Activated CD4-positive, alpha-beta memory T cell treated with anti-CD3 and anti-CD28 coated beads, Interleukin-2, amount 10 ng/mL, durations not matched to agents 7 days and 5 days (primary cell): ENCODE measurements at places on chromosomes 4 and X. TPM values are rescaled to one million over a fixed set of nuclear protein-coding genes. Genes with fewer than 3 reads are reported as not detected.

- no peak for DNase-seq
Observed at GRCh38 chrX:110395877-110396276, 37.2 kb downstream of the RTL9 start.

DNA sequence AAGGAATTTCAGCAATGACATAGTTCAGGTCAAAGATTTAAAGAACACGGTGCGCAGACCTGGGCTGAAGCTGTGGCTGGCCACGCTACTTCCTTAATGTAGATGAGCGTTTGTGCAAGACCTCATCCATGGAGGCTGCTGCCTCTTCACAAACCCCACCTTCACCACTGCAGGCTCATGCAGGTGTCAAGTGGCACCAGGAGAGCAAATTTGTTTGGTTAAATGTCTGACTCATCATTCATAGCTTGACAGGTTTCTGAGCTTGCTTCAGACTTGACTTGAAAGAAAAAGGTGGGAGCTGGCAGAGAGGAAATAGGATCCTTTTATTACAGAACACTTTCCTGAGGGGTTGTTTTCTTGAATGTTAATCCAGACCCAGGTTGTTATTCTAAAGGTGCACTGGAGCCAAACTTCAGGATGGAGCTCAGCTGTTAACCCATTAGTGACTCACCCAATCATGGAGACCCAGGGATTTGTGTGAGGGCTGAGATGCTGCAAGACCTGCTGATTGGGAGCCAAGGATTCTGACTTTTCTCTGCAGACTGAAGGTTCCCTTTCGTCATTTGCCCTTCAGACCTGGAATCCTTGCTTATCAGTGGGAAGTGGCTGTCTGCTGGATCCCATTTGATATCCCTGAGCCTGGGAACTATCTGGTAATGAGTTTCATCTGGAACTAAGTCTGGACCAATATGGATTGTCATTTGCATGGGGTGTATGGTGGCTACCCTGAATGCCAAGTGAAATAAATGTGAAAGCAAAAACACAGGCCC, 315.3 kb downstream of the PTTG2 start:
- no peak for DNase-seq

GRCh38 chr4:187090401-187090800, 366.7 kb upstream of the FAT1 start:
- DNase-seq = no peak

DNA sequence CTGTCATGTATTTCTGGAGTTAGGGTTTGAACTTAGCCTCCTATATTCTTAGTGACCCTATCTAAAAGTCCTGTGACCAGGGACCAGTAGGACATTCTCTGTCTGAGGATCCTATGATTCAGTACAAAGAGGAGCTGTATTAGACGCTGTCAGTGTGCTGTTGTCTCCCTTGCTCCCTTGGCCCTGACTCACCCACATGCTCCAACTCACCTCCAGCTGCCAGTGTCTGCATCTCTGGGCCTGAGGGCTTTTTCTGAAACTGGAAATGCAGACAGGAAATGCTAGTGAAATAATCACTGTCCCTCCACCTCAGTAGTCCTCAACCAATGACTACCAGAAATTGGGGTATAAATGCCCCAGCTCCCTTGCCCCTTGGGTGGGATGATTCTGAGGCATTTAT, 535.3 kb upstream of the RPS6KA3 start:
- no peak for DNase-seq

- peak; percentile 24 for DNase-seq
Observed at GRCh38 chrX:9340598-9341290, 124.1 kb upstream of the TBL1X start.

- no peak for DNase-seq
Observed at GRCh38 chr4:29538889-29539646, 1181.1 kb upstream of the PCDH7 start.

DNA sequence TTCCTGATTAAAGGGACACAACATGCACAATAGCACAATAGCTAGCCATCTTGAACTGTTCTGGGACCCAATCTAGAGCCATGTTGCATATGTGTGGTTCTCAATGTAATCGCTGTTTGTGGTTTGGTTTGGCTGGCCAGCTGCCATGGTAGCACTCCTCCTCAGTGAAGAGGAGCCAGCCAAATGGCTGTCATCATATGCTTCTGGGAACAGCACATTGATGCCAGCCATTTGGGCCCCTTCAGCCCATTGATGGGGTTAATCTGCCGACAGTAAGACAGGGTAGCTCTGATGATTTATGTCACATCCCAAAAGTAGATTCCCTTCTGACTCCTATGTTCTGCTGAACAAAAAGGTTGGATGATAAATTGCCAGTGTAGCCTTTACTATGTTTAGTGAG, 48.5 kb downstream of the AWAT2 start:
- DNase-seq = no peak

DNA sequence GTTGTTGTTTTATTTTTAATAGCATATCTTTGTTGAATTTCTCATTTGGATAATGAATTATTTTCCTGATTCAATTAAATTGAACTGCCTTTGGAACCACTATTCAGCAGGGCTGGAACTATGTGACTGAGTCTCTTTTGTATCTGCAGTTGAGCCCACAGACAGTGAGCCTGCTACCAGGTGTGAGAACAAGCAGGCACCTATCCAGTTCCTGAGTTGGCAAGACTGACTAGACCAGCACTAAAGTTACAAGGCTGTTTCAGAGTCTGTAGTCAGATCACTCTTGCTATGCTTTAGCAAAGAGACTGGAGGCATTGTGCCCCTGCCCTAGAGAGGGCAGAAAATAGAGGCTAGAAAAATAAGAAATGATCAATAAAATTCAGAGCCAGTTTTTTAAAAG, 237.3 kb upstream of the GRID2 start:
- no peak for DNase-seq

- no peak for DNase-seq
Observed at GRCh38 chr4:135963009-135963408, 1569.3 kb downstream of the PCDH18 start.

Gene MXRA5
- not detected for total RNA-seq

Gene KLHL4
- total RNA-seq = 0.05 TPM

Gene CENPE
- total RNA-seq = 52.4 TPM

Gene IDS
- total RNA-seq = 116 TPM

Gene L1CAM
- 5.2 TPM for total RNA-seq
